ENCODE measurements at places on chromosomes 2 and 18. TPM values are rescaled to one million over a fixed set of nuclear protein-coding genes. Genes with fewer than 3 reads are reported as not detected.

The RGPD4 gene
- total RNA-seq, result not detected

The CCDC138 gene
- 2.8 TPM for total RNA-seq

The PSME4 gene
- 11.8 TPM for total RNA-seq

The CHRND gene
- not detected for total RNA-seq

The FIGN gene
- total RNA-seq, result 0.63 TPM

The IL36RN gene
- not detected for total RNA-seq

The DYNC2LI1 gene
- 17.9 TPM for total RNA-seq

The GPR39 gene
- total RNA-seq, result 0.86 TPM

The IL36G gene
- not detected for total RNA-seq

The TEX44 gene
- not detected for total RNA-seq

The STAM2 gene
- total RNA-seq, result 37.1 TPM

All from bronchial smooth muscle cell (primary cell).